IPS-NIHi11 (cell line): ENCODE measurements at places on chromosomes 1 and 21.

GRCh38 chr1:32984455-32985171 lies 20.0 kb upstream of the RNF19B start:
- peak; percentile 74 for DNase-seq

- no peak for DNase-seq
Observed at GRCh38 chr1:226302731-226303130, 6.2 kb downstream of the LIN9 start.

DNA sequence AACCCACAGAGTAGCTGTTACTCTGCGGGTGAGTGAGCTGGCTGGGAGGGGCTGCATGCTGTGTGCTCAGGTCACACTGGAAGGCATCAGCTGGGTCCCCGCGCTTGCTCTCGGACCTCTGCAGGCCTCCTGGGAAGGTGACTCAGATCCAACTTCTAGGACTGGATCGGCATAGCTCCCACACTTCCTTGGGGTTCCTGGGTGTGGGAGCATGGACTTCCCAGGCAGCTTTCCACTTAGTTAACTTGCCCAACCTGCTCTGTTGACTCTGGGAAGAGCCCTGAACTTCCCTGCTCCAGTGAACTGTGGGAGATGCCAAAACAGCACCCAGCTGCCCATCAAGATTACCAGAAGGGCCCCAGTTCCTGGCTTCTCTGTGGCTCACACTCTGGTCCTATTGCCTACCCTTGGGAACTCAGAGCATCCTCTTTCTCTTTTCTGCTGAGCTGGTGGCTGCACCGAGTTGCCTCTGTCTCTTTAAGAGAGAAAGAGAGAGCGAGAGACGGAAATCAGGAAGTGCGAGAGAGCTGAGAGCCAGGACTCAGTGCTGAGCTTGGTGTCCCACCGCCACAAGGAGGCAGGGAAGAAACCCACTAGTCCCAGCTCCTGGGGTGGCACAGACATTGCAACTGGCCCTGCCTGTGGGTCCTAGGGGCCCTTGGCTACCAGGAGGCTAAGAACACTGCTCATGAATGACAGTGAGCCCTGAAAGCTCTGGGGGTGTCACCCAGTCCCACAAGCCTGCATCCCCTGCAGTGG lies at the start of gene IKBKE:
IKBKE (plus strand) TSS at position 544 of the 759 bp plus-strand sequence. CDS start 2,752 bp downstream, outside the sequence.
- DNase-seq = peak; percentile 87

DNA sequence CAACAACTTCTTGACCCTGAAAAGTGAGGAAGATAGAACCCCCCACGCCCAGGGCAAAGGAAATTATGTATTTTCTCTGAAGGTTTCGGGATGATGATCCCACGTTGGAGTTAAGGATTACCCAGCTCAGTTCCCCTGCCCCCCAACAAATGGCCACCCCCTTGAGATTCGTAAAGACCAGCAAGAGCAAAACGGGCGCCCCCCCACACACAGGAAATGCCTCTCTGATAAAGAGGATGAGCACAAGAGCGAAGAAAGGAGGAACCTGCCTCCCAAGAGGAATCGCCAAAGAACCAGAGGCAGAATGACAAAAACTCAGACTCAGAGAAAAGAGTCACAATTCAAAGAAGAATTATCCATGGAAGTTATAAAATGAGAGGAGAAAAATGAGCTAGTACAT lies 576.9 kb downstream of the MATN1 start:
- no peak for DNase-seq

- DNase-seq = peak; percentile 31
Observed at GRCh38 chr1:92291372-92291999, 7.3 kb downstream of the GLMN start.

- no peak for DNase-seq
Observed at GRCh38 chr1:29236712-29237128, 398 bp downstream of the PTPRU start.

GRCh38 chr1:153805042-153805745 lies 30.0 kb downstream of the SLC27A3 start:
- no peak for DNase-seq

- no peak for DNase-seq
Observed at GRCh38 chr1:27538793-27539192, 48.8 kb upstream of the WASF2 start.

DNA sequence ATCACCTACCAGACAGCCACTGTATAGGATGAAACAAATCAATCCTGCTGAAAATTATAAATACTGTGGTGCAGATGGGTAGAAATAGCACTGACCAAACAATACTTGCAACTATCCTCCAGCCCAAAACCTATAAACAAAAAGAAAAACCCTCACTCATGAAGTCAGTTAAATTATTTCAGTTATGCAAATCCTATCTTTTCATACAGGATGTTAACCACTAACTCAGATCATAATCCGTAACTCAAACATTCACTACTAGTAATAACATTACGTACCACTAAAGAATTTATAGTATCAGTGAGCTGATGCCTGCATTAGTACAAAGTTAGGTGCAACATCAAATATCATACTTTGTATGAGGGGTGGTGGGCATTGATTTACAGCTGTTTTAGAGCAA lies 2.6 kb downstream of the NDC1 start:
- no peak for DNase-seq

DNA sequence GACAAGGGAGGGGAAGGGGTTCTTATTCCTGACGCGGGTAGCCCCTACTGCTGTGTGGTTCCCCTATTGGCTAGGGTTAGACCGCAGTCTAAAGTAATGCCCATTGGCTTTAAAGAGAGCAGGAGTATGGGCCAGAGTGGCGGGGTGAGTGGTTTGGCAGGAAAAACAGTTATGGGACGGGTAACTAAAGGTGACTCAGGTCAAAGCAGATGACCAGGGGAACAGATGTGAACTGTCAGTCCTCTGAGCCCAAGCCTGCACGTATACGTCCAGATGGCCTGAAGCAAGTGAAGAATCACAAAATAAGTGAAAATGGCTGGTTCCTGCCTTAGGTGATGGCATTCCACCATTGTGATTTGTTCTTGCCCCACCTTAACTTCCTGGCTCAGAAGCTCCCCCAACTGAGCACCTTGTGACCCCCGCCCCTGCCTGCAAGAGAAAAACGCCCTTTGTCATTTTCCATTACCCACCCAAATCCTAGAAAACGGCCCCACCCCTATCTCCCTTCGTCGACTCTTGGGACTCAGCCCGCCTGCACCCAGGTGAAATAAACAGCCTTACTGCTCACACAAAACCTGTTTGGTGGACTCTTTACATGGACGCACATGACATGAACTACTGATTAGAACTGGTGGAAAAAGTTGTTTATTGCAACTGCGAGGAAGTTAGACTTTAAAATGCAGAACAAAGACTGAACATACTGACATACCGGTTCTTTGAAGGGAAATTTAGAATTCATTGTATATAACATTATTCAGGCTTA lies 758 bp upstream of the ATAD3B start:
- DNase-seq = no peak

- DNase-seq = no peak
Observed at GRCh38 chr1:10082785-10083479, 50.2 kb downstream of the UBE4B start.

DNA sequence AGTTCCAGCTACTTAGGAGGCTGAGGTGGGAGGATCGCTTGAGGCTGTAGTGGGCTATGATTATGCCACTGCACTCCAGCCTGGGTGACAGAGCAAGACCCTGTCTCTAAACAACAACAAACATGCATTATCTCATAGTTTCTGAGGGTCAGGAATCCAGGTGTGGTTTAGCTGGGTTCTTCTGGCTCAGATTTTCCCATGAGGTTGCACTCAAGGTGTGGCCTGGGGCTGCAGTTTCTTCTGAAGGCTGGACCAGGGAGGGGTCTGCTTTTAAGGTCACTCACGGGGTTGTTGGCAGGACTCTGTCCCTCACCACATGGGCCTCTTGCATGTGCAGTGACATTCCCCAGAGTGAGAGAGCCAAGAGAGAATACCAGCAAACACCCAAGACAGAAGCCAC lies 77.0 kb downstream of the EPHB2 start:
- DNase-seq = no peak

DNA sequence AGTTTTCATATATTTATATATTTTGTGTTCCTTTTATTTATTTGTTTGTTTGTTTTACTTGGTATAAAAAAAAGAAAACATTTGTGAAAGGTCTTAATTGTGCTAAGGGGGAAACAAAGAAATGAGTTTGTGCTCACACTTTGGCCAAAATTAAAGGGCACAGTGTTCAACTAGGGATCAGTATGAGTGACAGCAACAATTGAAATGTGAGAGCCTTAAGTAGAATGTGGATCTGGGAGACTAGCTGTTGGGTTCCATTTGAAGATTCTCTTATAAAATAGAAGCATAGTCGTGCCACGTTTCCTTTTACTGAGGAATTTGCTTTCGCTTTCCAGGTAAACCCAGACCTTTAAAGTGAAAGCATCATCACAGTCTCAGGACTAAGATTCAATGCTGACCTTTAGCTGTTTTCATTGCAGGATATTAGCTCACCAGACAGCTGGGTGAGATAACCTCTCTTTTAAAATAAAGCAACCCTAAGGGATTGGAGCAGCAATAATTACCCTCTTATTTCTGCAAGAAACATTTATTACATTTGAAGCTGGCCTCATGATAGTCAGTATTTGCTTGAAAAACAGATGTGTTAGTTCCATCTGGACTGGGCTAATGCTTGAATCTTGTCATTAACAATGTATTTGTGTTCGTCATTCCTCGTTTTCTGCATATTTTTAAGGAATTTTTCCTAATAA lies 37.1 kb upstream of the CD55 start:
- no peak for DNase-seq

- DNase-seq = no peak
Observed at GRCh38 chr1:28329395-28330153, 734 bp downstream of the MED18 start.

DNA sequence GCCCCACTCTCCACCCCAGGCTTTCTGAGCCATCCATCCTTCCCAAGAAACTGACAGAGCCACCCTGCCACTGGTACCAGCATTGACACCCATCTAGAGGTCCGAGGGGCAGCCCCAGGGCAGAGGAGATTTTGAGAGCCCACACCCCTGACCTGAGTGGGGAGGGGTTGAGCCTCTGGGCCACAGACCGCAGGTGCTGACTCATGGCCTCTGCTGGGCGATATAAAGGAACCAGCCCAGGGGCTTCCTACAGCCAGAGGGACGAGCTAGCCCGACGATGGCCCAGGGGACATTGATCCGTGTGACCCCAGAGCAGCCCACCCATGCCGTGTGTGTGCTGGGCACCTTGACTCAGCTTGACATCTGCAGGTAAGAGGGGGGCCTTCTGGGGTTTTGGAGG lies at the start of gene PADI4:
PADI4 (plus strand) TSS at position 252 of the 400 bp plus-strand sequence; CDS start at position 278, 26 bp downstream.
- no peak for DNase-seq
